ENCODE measurements at places on chromosomes 6 and 20.

GRCh38 chr6:51711876-51712275 is 375.5 kb downstream of the PKHD1 start:
- DNase-seq = no peak

GRCh38 chr6:106253731-106254130 is 71.8 kb downstream of the ATG5 start:
- DNase-seq = no peak

DNA sequence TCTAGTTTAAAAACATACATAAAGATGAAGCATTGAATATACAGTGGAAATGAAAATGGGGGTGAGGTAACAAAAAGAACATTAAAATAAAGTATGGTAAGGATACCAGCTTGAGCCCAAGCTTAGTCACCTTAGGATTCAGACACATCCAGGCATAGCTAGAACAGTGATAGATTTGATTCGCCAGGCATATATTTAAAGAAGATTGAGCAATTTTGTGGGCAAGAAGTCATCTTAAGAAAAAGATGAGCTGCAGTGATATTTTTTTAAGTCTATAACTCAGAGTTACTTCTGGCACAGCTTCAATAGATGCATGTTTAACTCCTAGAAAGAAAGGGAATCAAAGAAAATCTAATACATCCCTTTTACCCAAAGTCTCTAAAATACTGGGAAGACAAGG is 97.9 kb downstream of the BMP5 start:
- no peak for DNase-seq

DNA sequence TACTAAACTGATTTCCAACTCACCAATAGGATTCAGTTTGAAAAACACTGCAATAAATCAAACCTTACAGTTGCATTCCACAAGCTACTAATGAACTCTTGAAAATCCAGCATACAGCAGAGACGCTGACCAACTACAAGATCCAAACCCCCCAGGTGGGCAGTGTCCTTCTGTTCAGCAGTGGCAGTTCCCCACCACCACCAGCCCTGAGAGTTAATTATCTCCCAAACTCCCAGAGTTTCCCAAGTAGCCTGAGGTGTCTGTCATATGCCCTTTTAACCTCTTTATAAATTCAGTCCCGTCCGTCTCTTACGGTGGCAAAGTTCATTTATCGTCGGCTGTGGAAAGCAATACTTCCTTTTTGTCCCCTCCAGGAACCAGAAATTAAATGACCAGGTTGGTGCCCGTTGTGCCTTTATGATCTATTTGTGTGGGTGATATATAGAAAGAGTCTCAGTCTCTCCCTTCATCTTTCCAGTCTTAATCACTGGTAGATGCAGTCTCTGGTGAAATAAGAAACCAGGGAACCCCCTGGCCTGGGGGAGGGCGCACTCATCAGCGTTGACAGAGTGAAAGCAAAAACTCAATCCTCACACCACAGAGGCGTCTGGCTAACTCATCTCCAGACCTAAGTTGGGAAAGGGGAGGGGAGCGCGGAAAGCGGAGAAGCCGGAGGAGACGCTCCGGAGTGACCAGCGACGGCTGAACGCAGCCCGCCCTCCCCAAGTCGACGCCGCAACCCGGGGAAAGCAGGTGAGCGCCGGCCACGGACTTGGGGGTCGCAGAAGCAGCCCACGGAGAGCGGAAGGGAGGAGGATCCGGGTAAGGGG is 717 bp downstream of the MRPL14 start:
- peak; percentile 87 for DNase-seq

GRCh38 chr6:150631283-150631983 is 31.7 kb downstream of the PLEKHG1 start:
- no peak for DNase-seq
